NCI-H510A treated with DMSO at 0.1 percent for 48 hours (cell line): ENCODE measurements at places on chromosomes 6 and 20.

DNA sequence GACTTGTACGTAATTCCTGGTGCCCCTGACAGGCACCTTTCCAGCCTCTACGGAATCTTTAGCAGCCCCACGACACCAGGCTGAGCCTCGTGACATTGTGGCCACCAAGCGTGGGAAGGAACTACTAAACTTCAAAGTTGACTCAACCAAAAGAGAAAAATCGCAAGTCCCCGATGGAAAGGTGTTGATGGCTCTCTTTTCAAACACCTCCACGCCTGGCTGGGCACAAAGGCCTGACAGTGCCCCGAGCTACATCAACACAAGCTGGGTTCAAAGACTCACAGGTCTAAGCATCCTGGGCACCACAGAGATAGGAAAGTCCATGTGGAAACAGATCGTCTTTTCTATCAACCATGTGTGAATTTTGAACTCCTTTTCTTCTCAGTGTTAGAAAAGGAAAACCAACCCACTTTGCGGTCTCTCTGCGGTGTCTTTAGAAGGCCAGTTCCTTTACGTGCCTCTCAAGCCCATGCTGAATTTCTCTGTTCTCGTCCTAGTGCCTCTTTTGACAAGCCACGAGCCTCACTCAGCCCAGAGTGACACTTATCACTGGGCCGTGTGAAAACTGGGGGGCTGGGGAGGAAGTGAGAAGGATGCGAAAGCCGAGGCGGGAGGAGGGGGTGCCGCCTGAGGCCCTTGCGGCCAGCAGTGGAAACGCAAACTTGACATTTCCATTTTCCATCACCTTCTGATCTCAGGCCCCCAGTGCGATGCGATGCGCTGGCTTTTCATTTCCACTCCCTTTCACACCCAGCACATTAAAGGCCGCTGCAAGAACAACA is 59.4 kb downstream of the GFOD1 start:
- DNase-seq, result peak; percentile 20

GRCh38 chr6:30690403-30691207 is at the start of gene NRM:
Gene NRM, minus strand, starts transcription at chr6:30690984. Its CDS starts 10 bp downstream, at chr6:30690974.
- peak; percentile 87 for DNase-seq

DNA sequence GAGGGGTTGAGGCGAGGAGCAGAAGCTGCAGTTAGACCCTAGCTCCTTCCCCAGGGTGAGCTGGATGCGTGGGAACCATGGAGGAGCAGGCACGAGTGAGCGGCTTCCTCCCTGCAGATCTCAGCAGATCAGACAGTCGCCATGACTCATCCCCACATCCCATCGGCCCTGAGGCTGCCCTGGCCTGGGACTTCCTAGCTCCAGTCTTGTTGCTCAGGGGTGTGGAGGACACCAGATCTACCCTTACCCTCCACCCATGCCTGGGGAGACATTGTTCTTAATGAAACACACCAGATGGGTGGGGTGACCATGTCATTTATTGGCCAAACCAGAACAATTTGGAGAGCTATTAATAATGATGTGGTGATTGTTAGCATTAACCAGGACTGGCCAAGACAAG is 36.3 kb upstream of the TGM2 start:
- no peak for DNase-seq

GRCh38 chr6:143936778-143937667 is 71.0 kb downstream of the PLAGL1 start:
- DNase-seq, result no peak
